ENCODE measurements at places on chromosomes 4 and X.

DNA sequence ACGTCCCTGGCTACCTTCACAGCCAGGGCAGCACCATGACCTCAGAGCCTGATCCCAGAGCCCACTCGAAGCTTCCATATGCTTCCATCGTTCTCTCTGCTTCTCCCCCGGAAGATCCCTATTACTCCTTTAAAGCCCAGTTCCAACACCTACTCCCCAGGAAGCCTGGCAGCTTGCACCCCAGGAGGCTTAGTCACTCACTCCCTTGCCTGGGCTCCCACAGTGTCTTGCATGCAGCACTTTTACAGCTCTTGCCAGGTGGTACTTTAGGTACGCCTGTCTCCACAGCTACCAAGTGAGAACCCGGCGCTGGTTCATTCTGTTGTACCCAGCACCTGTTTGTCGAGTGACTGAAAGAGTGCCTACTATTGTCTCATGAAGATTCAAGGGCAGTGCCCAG, 24.5 kb upstream of the MAMLD1 start:
- no peak for DNase-seq

DNA sequence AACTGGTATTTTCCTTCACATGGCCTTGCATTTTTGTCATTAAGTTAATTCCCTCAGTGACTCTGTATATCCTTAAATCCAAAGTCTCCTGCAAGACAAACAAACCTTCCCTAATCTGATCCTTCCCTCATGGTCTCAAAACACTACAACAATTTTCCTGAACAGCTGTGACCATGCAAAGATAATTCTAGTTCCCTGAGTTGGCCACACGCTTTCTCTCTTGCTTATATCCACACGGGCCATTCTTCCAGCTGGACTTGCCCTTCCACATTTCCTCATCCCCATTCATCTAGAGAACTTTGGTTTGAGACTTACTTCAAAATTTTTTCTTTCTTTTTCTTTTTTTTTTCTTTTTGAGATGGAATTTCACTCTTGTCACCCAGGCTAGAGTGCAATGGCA, 1590.7 kb downstream of the STIM2 start:
- no peak for DNase-seq

DNA sequence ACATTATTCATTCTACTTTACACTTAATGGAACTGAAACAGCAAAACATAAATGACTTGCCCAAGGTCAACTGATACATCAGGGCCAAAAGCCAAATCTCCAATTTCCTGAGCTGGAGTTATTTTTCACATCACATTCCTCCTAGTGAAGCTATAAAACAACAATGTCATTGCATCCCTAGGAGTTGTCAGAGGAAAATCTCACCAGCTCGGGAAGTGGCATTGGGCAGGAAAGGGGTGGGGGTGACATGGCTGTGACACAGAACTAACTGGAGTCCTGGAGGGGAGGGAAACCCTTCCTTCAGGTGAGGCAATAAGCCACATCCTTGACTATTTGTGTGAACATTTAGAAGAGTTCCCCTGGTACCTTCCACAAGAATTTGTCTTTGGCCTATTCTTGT, 47.3 kb downstream of the MEPE start:
- DNase-seq: no peak

DNA sequence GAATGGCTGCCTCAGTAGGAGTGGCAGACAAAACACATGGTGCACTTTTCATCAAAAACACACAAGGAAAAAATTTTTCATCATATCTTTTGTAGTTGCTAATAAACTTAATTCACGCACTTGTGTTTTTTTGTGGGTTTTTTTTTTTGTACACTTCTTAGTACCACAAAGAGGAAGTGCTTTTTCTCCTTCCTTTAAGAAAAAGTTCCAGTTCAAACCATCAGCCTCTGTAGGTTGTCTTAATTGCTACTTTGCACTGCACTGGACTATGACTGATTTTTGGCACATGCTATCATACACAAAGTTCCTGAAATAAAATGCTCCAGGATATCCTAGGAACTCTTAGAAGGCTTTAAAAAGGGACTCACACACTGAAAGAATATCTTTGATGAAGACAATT, at the start of gene PHEX:
PHEX (plus strand) TSS at position 242 of the 400 bp plus-strand sequence. CDS start 681 bp downstream, outside the sequence.
- no peak for DNase-seq

DNA sequence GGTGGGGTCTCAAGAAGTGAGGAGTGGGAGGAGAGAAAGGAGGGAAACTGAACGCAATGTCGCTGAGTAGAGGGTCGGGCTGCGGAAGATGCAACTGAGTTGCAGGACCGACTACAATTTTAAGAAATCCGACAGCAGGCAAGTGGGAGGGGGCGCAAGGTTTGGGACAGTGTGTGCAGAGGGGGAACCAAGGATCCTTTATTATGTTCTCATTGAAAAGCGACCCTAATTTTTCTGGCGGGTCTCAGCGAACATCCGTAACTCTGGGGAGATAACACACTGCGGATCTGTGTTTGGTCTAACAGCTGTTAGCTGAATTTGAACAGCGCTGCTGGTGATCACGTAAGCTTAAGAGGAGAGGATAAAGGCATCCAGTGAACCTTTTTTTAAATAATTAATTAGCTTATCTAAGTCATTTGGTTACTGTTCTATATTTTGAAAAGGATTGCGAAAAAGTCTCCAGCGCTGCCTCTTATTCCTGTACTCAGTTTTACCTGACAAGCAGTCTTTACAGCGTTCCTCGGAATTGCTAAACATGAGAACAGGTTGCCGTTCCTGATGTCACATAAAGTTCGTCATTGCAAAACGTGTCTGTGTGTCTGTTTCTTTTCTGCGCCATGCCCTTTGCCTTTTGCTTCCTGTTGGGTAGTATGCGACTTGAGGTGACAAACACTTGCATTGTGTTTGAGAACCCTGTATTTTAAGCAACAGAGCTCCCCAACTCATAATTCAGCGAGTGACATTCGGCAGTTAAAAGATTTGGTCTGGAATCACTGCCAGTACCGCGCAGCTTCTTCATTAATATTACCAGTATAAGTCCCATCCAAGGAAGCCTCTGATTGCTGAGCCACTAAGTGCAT, 1.3 kb downstream of the HTR2C start:
- no peak for DNase-seq

GRCh38 chrX:103309860-103310554, 783 bp downstream of the BEX2 start:
- DNase-seq: no peak

DNA sequence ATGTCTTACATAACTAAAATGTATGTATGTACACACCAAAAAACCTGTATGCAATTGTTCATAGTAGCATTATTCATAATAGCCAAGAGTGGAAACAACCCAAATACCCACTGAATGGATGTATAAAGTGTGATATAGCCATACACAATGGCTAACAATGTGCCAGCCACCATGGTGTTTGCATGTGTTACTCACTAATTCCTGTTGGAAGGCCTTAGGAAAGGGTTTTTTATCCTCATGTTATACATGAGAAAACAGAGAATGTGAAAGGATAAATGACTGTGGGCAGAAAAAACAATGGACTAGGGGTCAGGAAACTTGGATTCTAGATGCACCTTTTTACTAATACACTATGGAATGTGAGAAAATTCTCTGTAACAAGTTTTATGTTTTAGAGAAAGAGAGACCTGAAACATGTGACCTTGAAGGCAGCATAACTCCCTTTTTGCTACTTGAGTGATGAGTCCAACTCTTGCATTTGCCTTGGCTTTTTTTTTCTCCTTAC, 55.7 kb downstream of the TIGD2 start:
- no peak for DNase-seq

DNA sequence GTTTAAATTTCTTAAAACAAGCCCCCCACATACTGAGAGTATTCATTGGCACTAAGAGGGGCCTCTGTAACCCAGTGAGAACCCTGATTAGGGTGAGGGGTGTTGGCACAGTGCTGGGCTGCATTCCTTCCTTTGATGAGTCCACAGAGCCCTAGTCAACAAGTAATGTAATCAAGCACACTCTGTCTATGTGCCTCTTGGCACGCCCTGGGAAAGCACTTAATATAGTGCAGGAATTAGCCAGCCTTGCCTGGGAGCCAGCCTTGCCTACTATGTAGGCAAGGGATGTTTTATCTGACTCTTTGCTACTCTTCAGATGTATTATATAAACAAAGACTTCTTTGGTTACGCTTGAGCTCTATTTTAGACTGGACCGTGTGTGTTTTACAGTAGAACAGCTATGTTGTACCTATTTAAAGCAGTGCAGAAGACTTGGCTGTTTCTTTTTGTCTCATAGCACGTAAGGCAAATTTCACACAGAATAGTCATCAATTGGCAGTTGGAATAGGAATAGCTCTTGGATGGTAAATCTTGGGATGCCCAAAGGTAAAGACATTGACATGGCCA, 64.3 kb downstream of the FRAS1 start:
- no peak for DNase-seq

- DNase-seq: no peak
Measured at GRCh38 chr4:33357121-33357520, 2637.0 kb downstream of the PCDH7 start.

DNA sequence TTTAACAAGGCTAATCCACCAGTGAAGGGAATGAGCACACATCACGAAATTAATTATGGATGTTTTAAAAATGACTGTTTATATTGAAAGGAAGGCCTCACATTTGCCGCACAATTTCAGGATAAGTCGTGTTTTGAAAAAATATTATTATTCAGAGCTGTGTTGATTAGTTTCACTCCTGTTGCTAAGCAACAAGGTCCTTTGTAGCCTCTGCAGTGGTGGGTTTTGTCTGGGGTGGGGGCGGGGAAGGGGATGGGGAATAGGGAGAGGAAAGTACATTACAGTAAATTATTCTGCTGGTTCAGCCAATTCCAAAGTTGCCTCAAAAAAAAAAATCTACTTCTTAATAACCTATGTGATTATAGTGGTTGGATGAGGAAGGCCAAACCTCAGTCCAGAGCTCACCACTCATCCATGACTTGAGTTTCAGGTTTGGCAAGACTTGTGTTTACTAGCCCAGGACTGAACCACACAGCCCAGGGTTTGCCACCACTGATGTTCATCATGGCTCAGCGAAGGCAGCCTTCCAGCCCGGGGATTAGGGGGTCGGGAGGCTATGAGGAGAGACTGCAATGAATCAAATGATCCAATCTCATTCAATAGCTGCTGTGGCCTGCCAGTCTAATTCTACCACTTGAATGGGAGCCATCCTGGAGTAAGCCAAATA, 162.5 kb upstream of the ATP6AP2 start:
- no peak for DNase-seq

DNA sequence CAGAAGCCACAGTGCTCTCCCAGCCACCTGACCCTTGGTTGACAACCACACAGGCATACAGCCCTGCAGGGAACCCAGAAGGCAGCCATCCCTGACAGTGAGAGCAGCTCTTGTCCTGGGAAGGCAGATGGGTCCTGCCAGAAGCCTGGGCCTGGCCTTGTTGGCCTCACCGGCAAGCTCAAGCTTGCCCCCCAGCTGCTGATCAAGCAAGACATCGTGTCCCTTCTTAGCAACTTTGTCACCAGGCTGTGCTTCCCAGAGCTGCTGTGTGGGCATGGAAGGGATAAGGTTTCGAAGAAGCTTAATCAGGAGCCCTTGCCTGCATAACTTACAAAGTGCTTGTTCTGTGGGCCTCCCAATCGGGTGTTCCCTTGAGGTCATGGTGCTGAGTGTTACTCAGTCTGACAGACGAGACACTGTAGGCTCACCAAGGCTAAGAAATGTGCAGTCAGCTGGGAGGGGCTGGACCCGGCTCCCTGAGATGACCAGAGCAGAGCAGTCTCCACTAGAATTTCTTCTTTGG, 6.8 kb upstream of the ABLIM2 start:
- no peak for DNase-seq

DNA sequence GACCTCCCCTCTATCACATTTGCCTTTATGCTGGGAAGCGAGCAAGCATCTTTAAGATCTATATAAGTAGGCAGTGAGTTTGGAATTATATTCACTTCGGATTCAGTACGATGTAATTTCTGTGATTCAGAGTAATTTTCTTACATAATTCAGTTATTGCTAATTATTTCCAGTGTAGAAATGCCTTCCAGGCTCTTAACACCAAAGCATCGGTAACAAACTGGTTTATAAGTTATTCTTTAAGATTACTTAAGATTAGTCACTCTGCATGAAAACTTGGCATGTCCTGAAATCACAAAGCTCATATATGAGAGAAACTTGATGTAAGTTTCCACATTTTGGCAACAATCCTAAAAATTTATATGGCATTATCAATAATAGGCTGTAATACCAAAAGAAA, 120.8 kb downstream of the ADAMTS3 start:
- DNase-seq: no peak

Data from CD4-positive, alpha-beta memory T cell (primary cell).